ENCODE measurements at places on chromosomes 4 and X. TPM values are rescaled to one million over a fixed set of nuclear protein-coding genes. Genes with fewer than 3 reads are reported as not detected.

Gene STPG2
- not detected for total RNA-seq

Gene ZC4H2
- total RNA-seq = 18.7 TPM

Gene RNF175
- total RNA-seq = 1.0 TPM

Gene EVC
- total RNA-seq = 24.0 TPM

Gene KCND1
- 5.6 TPM for total RNA-seq

Gene RPGR
- 6.3 TPM for total RNA-seq

Gene USP17L26
- not detected for total RNA-seq

Gene GAGE1
- not detected for total RNA-seq

Gene YIPF6
- total RNA-seq = 38.2 TPM

Gene ABCG2
- 0.34 TPM for total RNA-seq

Gene USP26
- not detected for total RNA-seq

Gene BMP3
- not detected for total RNA-seq

Gene PTCHD1
- 0.14 TPM for total RNA-seq
